NCI-H524 (cell line): ENCODE measurements at places on chromosomes 1 and 21.
A peak's percentile ranks its signal among the peaks of the same experiment; 100 is the strongest.

DNA sequence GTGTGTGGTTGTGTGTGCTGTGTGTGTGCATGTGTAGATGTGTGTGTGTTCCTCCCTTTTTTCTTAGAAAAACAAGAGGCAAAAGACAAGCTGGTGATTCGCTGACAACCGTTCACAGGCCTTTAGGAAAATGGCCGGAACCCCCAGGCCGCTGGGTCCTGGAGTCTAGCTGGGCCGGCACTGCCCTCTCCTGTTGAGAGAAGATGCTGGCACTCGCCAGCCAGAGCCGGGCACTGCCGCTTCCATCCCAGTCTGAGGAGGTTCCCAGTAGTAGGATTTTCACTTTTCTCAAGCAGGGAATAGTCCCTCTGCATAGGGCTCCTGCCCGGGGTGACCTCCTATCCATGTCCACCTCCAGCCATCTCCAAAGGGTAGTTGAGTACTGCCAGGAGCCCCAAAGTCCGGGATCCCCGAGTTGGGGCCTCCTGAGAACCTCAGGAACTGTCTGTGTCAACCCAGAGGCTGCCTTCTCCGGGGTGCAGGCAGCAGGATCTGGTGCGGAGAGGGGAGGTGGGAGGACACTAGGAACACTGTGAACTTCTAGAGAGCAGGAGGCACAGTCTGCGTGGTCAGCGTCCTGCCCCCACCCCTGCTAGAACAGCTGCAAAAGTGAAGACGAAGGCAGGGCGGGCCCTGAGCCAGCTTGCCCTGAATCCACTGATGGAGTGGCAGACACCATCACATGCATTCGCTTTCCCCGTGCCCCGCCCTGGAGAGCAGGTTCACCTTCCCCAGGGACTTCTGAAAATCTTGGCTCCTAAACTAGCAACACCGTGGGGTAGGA is 44.1 kb upstream of the ARHGEF16 start:
- DNase-seq = no peak

- peak; percentile 44 for DNase-seq
Observed at GRCh38 chr1:205662135-205662738, 18.1 kb downstream of the SLC45A3 start.

GRCh38 chr1:89425056-89425455 is 61.2 kb downstream of the GBP6 start:
- DNase-seq = no peak

DNA sequence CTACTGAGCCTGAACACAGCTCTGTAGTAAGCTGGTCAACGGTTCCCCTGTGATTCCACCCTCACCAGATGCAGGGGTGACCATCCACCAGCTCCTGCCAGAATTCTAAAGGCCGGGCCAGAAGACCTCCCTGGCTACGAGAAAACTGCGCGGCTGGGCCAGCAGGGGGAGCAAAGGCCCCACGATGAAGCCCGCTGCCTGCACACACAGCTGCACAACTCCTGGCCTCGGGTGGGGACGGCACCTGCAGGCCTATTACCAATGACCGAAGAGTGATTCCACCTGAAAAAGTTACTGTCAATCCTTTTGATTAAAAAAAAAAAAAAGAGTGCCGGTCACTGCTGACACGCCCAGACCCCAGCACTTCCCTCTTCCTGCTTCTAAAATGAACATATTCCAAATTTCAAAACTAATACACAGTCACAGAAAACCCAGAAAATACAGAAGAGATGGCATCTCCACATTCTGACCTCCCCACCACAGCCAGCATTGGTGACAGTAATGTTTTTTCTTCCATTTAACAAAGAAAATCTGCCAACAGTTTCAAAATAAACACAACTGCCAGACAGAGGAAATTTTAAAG is 49.8 kb upstream of the RIPK4 start:
- peak; percentile 32 for DNase-seq

- no peak for DNase-seq
Observed at GRCh38 chr1:204572923-204573922, 57.0 kb downstream of the MDM4 start.

DNA sequence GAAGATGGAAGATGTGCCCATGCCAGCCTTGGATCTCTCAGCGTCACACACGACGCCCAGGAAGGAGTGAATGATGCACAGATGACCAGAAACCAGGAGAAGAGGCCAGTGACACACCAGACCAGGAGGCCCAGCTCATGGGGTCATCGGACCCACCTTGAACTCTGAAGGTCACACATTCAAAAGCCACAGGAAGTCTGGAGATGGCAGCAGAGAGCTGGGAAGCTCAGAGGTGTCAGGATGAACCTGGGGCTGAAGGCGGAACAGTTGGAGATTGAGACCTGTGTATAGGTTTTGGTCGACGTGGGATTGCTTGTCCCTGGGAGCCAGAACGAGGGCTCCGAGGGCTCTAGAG is 43.6 kb downstream of the SLC19A1 start:
- DNase-seq = no peak

DNA sequence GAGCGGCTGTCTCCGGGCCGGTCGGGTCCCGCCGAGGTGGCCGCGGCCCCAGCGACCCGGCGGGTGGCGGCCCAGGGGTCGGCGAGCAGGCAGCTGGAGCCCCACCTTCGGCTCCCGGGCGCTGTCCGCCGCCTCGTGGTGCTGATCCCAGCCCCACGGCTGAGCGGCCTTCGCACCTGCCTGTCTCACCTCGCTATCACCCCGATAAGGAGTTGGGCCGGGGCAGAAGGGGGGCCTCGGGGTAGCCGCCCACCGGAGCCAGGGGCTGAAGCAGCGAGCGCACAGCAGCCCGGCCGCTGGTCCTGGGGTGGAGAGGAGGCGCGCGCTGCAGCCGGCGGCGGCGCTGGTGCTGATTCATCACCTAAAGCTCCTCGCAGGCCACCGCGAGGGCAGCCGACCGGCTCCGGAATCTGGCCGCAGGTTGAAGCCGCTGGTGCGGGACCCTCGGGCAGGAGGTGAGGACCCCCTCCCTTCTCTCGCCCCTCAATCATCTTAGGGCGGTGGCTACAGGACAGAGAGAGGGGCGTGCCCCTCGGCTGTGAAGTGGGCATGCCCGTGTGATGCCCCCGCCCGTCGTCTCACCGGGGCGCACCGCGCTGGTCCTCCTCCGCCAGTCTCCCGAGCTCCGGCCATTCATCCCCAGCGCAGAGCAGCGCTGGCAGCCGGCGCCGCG is 575 bp downstream of the TRIM67 start:
- DNase-seq = peak; percentile 12

GRCh38 chr1:114178936-114179335 is 25.3 kb upstream of the SYT6 start:
- no peak for DNase-seq

DNA sequence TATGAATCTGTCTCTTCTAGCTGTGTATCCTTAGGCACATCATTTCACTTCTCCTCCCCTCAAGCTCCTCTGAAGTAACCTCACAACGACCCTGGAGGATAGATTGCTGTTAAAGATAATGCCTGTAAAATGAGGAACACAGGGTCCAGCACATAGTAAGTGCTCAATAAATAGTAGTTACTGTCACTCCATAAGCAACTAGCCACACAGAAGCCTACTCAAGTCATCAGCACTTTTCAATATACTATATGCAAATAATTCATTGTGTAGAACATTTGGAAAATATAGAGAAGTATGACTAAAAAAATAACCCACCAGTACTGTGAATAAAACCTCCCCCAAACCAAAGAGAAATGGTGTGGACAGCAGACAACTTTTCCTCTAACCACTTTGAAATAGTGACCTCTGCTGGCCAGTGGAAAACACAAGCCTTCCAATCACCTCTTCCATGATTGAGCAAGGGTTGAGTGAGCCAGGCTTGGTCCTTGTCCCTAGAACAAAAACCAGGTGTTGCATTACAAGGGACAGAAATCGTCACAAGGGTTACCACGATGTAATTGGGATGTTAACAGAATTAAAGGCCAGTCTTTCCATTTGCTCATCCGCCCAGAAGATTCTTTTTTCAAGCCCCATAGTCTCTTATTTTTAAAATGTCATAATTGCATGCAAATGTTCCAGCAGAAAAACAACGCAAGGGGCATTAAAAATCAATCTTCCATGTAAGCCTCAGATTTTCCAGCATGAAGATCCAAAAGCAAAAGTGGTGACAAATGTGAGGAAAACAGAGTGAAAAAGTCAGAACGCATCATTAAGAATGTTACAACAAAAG is 15.7 kb upstream of the GLIS1 start:
- DNase-seq = peak; percentile 9
